ENCODE measurements at places on chromosomes 2 and 18.

DNA sequence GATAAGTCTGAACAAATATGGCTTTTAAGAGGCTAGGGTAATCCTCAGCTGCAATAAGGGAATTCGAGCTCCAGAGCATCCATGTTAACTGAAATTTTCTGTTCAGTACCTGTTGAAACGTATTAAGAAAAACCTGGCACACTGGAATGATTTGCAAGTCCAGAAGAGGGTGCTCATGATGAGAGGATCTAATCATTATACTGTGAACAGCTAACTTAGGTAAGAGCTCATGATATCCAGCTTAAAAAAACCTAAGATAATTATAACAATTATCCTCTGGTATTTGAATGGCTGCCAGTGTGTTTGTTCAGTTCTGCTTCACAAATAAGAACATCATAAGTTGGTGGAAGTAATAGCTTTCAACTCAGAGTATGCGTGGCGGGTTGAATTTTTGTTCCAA is 1118.3 kb upstream of the DDX18 start:
- no peak for DNase-seq

GRCh38 chr2:10241641-10242430 is 60.9 kb upstream of the HPCAL1 start:
- DNase-seq = no peak

GRCh38 chr2:172704072-172704936 is 31.3 kb upstream of the RAPGEF4 start:
- peak; percentile 20 for DNase-seq

DNA sequence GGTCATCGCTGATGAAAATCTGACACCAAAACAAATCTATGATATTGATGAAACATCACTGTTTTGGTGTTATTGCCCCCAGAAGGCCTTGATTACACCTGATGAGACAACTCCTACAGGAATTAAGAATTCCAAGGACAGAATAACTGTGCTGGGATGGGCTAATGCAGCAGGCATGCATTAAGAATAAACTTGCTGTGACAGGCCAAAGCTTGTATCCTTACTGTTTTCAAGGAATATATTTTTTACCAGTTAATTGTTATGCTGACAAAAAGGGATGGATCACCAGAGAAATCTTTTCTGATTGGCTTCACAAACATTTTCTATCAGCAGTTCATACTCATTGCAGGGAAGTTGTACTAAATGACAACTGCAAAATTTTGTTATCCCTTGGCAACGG is 278.2 kb downstream of the IKZF2 start:
- DNase-seq = peak; percentile 5

- peak; percentile 78 for DNase-seq
Measured at GRCh38 chr2:221716426-221717303, 144.6 kb upstream of the EPHA4 start.

- DNase-seq = peak; percentile 5
Measured at GRCh38 chr2:133458280-133458679, 110.0 kb downstream of the NCKAP5 start.

DNA sequence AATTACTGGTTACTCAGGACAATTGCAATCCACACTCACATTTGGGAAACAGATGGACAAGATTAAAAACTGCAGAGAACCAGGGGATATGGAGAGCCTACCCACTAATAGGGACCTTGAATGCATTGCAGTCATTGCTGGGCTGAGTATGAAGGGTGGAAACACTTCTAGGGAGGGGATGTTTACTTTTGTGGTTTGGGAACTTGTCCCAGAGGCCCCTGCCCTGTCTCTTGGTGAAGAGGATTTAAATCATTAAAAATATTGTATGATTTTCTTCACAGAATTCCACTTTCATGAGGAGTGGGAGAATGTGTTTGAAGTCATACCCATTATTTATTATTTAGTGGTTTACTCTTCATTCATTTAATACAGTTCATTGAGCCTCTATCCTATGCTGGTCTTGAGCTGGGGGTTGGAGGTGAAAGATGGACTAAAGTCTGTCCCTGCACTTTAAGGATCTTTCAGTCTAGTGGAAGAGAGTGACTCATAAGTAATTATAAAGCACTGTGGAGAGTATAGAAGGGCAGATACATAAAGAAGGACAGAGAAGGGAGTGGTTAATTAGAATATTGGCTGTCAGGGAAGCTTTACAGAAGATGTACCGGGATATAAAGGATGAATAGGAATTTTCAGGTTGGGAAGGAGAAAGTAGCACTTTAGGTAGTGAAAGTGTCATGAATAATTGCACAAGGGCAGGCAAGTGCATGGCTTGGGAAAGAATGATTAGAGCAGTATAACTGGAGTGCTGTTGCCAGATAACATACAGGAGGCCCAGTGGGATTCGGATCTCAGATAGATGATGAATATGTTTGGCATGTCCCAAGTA is 313.4 kb downstream of the LPIN1 start:
- DNase-seq = peak; percentile 25

DNA sequence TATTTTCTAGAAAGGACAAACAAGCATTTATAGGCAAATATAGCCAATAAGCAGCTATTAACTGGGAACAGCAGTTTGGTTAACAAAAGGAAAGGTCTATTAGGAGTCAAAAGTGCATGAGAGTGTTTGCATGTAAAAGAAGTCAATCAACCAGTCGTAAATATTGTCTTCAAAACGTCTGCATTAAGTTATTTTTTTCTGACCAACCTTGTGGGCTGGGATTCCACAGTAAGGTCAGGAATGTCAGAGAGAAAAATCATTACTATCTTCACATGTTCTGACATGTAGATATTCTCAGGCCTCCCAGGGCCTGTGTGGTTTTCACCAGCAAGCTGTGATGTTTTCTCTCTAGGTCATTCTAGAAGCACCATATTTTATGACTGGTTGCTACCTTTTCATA is 922.5 kb downstream of the SUCLG1 start:
- DNase-seq = peak; percentile 64

- no peak for DNase-seq
Measured at GRCh38 chr2:37617119-37617892, 54.1 kb downstream of the CDC42EP3 start.

DNA sequence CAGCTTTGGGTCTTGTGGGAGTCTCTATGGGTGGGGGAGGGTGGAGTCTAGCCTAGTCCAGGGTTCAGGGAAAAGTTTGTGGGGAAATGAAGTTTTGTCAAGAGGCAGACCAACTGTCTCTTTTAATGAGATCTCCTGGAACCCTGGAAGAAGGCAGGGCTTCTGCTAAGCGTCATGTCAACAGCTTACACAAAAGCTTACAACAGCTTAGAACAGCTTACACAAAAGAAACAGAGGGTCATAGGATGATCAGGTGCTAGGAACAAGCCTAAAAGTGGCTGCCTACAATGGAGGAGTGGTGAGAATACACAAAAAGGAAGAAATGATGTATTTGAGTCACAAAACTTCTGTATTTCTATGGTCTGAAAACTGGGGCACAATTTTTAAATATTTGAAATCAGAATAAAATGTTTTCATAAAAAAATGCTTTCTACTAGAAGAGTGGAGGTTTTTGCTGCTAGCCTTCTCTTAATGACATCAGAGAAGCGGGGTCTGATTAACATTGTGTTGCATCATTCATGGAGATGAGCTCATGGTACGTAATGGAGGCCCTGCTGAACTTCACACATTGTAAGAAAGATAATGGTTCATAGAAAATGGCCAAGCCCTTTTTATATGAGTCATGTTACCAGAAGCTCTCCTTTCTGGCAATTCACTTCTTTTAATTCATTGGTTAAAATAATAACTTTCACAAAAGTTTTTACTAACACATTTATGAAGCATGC is 351.0 kb downstream of the PIK3C3 start:
- no peak for DNase-seq

GRCh38 chr2:229943770-229944449 is 21.6 kb downstream of the FBXO36 start:
- no peak for DNase-seq

DNA sequence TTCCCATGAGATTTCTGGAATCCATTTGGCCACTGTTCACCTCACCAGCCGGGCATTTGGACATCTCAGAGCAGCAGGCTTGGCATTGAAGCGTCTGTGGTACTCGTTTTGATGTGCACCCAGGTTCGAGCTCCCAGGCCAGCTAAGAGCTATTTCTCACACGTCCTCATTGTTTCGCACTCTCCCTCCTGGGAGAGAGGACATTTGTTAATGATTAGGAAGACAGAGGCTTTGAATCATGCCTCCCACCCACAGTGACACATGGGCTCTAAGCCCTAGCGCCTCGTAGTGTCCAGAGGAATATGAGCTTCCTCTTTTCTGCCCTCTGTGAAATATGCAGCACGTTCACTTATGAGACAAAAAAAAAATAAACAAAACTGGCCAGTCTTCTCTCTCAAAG is 361.8 kb downstream of the RND3 start:
- no peak for DNase-seq

DNA sequence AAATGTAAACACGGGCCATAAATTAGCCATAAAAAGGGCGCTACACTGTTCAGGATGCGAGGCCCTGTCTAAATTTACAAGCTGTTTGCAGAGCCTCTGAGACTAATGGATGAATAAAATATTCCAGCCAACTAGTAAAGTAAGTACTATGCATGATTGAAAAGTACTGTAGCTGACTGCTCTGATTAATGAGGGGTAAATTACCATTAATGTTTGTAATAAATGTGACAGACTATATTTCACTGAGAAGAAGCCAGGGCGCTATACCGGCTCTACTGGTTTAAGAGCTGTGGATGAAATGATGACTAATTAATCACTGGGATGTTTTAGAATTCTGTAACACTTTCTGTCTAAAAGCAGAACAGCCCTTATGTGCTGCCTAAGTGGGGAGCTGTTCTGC is 54.3 kb upstream of the RGPD4 start:
- peak; percentile 43 for DNase-seq

GRCh38 chr2:234772733-234773060 is 179.1 kb upstream of the SH3BP4 start:
- no peak for DNase-seq

DNA sequence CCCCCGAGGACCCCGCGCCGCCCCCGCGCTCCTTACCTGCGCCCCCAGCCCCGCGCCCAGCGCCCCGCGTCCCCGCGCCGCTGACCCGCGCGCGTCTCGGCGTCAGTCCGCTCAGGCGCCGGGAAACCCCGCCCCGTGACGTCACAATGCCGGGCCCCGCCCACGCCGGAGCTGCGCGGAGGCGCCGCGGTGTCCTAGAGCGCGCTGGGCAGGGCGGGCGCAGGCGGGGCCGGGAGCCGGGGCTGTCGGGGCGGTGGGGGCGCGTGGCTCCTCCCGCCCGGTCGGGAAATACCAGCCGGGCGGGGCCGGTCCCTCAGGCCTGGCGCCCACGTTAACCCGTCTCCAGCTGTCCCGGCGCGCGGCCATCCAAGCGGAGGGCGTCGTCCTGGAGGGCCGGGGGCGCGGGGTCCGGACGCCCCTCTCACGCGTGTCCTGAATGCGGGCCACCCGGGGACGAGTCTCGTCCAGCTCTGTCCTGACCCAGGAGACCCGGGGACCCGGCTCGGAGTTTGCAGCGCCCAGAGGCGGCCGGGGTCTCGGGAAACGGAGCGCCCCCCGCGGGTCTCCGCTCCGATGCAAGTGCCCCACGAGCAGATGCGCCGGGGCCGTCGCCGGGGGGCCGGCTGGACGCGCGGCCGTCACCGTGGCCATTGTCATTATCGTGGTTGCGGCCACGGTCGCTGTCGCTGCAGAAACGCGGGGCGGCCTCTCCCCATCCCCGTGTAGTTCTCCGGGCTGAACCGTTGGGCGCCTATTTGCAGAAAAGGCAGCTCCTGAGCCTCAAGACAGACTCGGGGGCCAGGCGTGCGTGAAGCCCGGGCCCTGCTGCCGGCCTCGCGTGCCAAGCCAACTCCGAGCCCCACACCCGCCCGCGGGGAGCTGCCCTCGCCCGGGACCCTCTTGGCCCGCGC is at the start of gene SLC66A2:
SLC66A2 (minus strand) TSS at position 109 of the 911 bp plus-strand sequence. CDS start 727 bp downstream, outside the sequence.
- DNase-seq = peak; percentile 85

DNA sequence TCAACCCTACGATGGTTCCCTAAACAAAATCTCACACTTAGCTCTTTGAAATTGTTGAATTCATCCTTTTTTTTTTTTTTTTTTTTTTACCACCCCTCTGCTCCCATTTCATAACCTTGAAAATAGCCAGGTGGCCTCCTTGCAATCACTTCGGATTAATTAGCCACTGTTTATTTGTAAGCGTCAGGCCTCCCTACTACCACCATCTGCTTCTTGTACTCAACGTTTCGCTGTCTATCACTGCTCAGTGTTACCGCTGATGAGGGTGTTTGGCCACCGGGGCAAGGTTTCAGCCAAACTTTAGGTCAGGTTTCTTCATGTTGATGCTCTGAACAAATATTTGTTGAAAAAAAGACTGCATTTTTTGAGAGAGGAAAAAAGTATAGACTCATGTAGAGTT is 183.2 kb downstream of the EPHA4 start:
- no peak for DNase-seq

GRCh38 chr2:148273158-148273691 is 252.3 kb downstream of the MBD5 start:
- DNase-seq = no peak

- no peak for DNase-seq
Measured at GRCh38 chr18:75192899-75193298, 16.0 kb downstream of the PTGR3 start.

DNA sequence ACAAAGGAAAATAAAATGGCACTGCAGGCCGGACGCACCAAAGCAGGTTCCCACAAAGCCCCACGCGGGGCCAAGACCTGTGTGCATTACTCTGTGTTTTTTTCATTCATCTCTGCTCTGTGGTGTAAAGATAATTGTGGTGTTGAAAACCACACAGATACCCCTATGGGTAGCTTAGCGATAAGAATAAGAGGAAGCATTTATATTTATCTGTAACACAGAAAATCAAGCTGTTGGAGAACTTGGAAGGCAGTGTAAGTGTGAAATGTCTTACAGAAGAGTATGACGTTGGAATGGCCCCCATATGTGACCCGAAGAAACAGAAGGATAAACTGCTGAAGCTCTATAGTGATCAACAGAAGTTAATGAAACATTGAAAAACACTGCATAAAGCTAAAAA is 20.3 kb upstream of the MARCO start:
- DNase-seq = no peak

DNA sequence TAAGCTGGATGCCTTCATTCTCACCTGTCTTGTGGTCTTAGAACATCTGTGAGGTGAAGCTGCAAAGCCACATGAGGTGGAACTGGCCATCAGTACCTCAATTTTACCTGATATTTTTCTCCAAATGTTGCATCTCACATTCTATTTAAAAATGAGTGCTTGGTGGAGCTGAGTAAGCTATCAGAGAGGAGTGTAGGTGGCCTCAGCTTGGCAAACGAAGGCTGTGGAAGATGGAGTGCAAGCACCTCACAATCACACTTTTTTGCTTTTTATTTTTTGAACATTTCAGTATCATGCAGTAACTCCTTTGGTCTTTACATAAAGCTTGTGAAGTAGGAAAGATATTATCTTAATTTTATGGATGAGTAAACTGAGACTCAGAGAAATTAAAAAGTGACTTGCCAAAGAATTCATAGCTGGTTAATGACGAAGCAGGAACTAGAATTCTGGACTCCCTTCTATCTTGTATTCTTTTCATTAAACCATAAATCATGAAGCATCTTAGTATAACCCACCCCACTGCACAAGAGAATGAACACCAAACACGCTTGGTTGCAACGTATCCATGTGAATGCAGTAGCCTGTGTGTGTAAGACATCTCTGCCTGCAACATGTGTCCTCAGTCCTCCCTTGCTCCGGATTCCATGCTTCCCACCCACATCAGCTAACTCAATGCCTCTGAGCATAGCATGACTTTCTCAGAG is 27.2 kb downstream of the C2orf49 start:
- no peak for DNase-seq

- no peak for DNase-seq
Measured at GRCh38 chr18:67456711-67457110, 59.8 kb downstream of the DSEL start.

GRCh38 chr18:13703899-13704298 is 22.5 kb downstream of the FAM210A start:
- DNase-seq = no peak

- DNase-seq = no peak
Measured at GRCh38 chr18:8876887-8877286, 171.5 kb downstream of the MTCL1 start.

Measured in RWPE1 (cell line).